AG04449 (cell line): ENCODE measurements at places on chromosomes 3 and 15.
A peak's percentile ranks its signal among the peaks of the same experiment; 100 is the strongest.

DNA sequence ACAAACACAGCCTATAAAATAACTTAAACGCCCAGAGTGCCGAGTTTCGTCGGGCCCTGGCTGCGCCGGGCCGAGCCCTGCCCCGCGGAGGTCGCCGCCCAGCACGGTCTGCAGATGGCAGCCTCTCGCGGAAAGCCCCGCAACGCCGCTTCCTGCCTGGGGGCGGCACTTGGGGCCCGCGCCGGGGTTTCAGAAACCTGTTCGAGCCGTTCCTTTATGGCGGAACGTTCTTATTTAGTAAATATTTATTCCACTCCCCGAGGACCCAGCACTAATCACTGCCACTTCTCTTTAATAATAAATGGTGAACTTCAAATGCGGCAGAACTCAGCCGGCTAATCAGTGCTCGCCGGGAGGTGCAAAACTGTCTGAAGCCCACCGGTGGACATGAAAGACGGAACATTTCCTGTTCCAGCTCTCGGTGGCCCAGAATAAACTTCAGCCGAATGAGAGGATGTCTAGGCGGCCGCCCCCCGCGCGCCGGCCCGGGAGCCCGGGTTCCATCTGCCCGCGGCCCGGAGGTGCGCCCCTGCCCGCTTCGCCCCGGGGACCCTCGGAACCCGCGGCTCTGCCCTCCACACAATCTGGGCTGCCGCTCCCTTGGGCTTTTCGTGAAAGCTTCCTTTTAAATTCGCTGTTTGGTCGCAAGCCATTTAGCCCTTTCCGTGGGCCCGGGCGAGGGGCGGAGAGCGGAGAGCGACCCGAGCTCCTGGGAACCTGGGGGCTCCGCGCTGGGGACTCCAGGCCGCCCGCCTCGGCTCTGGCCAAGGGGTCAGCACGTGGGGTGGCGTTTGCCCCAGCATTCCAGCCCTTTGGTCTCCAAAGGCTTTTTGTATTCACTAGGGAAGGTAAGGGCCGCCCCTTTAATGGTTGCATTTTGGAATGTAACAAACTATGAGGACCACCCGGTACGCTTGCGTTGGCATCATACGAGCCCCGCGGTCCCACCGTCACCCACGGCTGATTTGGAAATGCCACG, 110.8 kb upstream of the ATP11B start:
- no peak for DNase-seq

DNA sequence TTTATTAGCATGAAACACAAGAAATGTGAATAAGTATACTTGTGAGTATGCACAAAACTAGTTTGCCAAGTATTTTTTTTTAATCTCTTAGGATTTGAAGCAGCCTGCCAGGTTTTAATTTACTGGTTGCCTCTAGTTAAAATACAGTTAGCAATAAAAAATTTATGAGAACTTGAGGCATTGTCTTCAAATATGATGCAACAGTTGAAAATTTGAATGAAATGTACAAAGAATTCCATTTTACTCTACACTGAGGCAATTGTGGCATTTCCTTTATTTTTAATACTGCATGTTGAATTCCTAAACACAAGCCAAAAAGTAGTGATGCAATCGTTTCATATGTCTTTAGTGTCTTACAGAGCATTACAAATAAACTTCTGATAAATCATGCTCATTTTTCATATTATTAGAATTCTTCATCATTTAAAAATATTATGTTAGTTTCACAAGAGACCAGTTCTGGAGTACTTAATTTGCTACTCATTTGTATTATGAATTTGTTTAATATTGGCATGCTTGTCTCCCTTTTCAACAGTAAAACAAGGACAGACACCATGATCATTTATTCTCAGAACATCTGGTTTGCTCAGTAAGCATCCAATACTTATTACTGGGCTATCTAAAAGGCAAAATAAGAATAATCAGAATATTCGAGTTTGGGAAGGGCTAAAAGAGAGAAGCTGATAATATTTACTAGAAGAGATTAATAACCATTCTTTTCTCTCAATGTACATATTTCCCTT, 124.8 kb upstream of the PTX3 start:
- peak; percentile 94 for DNase-seq

DNA sequence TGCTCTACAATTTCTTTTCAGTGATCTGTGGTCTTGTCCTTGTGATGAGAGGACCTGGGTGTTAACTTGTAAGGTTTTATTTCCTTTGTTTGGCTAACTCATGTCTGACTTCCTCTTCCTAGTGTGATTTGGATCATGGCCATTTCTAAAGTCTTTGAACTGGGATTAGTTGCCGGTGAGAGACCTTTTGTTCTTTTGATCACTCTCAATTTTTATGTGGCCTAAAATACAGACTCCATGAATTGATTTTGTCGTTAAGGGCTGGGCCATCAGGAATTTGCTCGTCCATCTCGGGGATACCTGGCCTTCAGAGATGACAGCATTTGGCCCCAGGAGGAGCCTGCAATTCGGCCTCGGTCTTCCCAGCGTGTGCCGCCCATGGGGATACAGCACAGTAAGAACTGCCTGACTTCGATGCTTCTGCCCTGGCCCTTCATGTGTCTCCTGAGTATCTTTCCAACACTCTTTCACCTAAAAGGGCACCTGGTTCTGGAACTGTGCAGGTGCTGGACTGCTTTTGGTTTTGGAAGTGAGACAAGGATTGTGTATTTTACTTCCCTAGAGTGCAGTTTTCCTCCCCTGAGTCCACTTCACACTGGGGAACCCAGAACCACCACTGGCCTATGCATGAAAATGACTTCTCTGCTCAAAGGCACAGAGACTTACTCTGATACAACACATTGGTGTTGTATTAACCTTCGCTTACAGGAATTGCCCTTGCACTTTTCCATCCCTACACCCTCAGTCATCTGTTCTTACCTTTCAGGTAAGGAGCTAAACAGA, 13.1 kb upstream of the LRRC2 start:
- no peak for DNase-seq

- DNase-seq: no peak
These were observed 6.1 kb upstream of the ZSCAN2 start for GRCh38 chr15:84594617-84595290.

DNA sequence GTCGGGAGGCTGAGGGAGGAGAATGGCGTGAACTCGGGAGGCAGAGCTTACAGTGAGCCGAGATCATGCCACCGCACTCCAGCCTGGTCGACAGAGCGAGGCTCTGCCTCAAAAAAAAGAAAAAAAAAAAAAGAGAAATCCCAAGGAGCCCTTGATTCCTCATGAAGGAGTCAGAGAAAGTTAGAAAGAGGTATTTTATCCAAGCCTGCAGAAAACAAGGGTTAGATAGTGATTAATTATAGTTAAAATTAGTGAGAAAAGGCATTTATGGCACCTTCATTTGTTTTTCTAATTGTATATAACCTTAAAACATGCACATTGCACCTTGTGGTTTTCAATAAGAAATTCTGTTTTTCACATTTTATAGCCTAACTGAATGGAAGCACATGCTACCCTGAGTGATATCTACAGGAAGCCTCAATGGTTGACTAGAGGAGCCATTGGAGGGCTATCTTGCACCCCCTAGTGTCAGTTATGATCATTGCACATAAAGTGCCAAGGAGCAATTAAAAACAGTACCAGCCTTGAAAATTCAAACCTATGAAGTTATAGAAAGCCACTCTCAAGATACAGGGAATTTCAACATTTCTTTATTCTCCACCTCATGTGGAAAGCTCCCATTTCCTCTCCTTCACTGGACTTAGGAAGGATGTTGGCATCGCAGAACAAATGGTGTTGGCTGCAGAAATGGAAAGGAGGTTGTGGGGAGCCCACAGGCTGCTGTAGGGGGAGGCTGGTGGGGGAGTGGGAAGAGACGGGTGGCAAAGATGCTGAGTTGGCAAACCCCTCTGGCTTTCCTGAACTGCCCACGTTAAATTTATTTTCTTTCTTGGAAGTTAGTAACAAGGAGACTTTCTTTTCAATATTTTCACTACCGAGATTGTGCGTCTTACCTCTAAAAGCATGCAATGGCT, 48.5 kb downstream of the ITGA11 start:
- no peak for DNase-seq

DNA sequence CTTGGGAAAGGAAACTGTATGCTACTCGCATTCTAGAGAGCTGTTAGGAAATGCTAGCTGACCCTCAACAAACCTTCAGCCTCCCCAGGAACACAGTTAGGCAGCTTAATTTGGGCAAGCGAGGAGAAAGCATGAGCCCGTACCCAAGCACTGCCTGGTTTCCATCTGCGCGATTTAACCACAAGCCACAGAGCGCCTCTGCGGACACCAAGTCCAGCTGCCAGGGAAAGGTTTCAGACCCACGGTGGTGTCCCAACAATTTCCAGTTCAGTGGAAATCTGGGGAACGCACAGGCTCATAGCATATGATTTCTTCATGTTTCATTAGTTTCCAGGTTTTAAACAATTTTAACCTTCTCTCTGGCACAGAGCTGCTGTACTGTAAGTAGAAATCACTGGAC, 617.6 kb downstream of the FHIT start:
- no peak for DNase-seq

DNA sequence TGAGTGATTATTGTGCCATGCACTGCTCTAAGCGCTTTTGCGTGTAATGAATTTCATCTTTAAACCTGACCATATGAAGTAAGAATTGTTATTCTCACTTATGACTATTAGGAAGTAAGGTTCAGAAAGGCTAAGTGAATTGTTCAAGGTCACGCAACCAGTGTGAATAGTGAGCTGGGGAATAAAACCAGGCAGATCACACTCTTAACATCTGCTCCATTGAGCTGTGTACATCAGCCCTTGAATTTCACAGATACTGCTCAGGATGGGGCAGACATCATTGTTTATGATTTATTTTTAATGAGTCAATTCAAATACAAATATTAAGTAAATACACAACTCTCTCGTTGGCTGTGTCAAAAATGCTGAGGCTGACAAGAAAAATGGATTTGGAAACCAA, 184.5 kb downstream of the FNDC3B start:
- DNase-seq: no peak

GRCh38 chr3:53795789-53796560, 50.2 kb downstream of the CHDH start:
- DNase-seq: no peak

GRCh38 chr3:194439881-194440550, 41.0 kb upstream of the GP5 start:
- no peak for DNase-seq
